ENCODE measurements at places on chromosomes 13 and 19.

GRCh38 chr13:75838366-75839005 lies 202.4 kb downstream of the LMO7 start:
- no peak for DNase-seq

- no peak for DNase-seq
These were observed 13.7 kb upstream of the SCEL start for GRCh38 chr13:77521595-77522367.

GRCh38 chr13:100231176-100231575 lies 142.3 kb downstream of the PCCA start:
- DNase-seq, result no peak

GRCh38 chr13:47175172-47175866 lies 278.5 kb upstream of the HTR2A start:
- DNase-seq, result peak; percentile 56

DNA sequence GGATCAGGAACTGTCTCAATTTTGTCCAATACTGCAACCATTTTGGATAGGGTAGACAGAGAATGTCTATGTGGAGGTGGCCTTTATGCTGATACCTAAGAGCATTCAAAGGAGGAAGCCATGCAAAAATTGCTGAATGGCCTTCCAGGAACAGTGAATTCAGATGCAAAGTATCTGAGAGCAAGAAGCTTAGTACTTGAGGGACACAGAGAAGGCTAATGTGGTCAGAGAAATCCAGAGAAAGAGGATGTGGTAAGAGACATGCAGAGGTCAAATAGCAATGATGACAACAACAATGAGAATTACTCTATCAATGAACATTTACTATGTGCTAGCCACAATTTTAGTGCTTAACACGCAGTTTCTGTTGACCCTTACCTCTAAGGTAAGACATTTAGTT lies 785.6 kb upstream of the KLHL1 start:
- peak; percentile 67 for DNase-seq

GRCh38 chr19:38717855-38718254 lies 26.4 kb downstream of the CAPN12 start:
- DNase-seq, result no peak

DNA sequence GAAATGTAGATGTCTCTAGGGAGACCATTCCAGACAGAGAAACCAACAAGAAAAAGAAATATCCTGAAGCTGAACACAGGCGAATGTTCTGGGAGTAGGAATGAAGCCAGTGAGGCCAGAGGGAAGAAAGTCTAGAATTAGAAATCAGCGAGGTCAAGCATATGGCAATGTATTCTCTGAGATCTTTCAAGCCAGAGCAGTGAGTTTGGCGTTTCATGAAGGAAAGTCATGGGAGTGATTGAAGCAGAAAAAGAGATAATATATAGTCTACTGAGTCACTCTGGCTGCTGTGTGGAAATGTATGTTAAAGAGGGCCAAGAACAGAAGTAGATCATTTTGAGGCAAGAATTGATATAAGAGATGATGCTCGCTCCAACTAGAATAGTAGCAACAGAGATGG lies 576.0 kb downstream of the PCDH17 start:
- no peak for DNase-seq

GRCh38 chr19:29329460-29330134 lies 116.6 kb upstream of the UQCRFS1 start:
- peak; percentile 64 for DNase-seq

DNA sequence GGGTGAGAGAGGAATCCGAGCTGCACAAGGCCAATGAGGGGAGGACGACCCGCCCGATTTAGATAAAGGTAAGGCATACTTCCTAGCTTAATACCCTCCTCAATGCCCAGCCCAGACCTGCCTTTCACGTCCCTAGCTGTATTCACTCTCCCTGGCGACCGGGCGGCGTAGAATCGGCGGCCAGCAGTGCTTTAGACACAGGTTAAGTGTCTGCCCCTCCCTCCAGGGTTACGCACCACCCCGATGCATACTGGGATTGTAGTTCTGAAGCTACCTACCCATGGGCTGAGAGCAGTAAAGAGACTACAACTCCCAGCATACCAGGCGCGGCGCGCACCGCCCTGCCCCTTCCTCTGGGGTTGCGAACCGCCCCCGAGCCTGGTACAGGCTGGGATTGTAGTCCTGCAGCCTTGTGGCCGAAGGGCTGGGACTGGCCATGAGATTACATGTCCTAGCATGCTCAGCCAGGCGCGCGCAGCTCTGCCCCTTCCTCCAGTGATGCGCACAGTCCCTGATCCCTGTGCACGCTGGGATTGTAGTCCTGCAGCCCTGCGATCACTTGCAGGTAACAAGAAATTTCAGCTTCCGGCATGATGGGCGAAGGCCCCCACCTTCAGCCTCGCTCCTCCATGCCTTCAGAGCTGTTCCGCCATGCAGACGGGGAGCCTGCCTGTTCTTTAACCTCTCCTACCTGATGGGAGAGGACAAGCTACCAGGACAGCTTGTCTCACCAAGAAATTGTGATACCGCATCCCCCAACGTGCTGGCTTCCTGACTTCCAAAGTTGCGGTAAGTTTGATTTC lies 43.5 kb upstream of the ZNF14 start:
- peak; percentile 97 for DNase-seq

GRCh38 chr13:41520660-41521630 lies 63.6 kb downstream of the RGCC start:
- DNase-seq, result peak; percentile 27

DNA sequence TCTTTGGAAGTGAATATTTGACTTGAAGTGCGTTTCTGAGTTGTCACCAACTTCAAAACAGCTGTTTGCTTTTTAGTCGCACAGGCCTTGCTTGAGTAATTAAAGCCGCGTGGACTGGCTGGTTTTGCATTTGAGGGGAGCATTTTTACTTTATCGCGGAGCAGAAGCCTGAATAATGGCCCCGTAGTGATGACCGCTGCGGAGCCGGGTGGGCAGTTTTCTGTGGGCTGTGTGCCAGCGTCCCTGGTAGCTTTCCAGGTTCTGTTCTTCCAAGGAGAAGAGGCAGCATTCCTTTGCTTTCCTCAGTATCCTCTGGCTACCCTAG lies 1.1 kb downstream of the NAA16 start:
- peak; percentile 55 for DNase-seq

GRCh38 chr13:65416784-65417183 lies 1813.4 kb downstream of the PCDH9 start:
- no peak for DNase-seq

- peak; percentile 64 for DNase-seq
These were observed 47.4 kb upstream of the TMTC4 start for GRCh38 chr13:100721885-100722512.

DNA sequence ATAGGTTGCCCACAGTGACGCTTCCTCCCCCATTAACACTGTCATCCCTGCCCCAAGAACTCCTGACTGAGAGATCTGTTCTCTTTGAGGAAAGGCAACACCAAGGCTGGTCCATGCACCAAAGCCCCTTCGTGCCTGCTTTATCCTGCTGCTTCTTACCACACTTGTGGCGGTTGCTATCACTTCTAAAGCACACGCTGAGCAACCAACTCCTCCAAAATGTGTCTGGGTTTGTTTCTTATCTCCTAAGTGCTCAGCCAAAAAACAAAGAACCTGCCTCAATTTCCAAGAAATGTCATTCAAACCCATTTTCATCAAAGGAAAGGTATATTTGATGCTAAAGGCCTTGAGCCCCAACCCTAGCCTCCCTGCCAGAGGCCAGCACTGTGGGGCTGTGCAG lies 14.6 kb downstream of the ATP7B start:
- DNase-seq, result no peak

- no peak for DNase-seq
These were observed 147.8 kb downstream of the SUCLA2 start for GRCh38 chr13:47853236-47853635.

GRCh38 chr13:32645854-32646253 lies 59.6 kb downstream of the PDS5B start:
- peak; percentile 24 for DNase-seq

DNA sequence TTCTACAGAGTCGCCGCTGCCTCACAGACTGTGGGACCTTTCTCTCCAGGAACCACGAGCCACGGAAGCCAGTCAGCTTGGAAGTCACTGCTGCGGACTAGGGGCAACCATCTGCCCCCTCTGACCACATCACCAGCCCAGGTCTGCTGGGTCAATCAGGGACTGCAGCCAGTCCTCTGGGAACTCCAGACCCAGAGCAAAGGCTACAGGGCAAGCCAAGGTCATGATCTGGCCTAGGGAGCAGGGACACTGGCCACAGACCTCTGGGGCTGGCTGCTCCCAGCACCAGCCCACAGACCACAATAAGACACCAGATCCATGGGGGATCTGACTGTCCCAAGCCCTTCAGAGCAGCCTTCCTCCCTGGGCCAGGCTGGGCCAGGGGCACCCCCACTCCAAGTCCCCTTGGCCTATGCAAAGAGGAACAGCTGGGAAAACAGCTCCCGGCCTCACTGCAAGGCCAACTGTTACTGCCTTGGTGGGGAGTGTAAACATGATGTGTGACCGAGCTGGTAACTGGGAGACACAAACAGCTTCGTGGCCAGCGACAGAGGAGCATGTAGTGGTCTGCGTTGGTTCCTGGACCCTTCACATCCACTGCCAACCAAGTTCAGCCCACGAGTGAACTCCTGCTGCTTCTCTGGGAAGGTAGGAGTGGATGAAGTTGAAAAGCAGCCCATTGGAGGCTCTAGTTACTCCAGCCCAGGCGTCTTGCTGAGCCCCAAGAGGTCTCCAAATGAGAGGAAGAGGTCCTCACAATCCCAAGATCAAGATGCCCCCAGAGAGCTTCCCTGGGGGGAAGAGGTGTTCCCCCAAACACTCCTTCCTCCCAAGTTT lies 1.5 kb downstream of the AKT2 start:
- DNase-seq, result no peak

- DNase-seq, result peak; percentile 51
These were observed 109.5 kb downstream of the TBC1D4 start for GRCh38 chr13:75372517-75372916.

DNA sequence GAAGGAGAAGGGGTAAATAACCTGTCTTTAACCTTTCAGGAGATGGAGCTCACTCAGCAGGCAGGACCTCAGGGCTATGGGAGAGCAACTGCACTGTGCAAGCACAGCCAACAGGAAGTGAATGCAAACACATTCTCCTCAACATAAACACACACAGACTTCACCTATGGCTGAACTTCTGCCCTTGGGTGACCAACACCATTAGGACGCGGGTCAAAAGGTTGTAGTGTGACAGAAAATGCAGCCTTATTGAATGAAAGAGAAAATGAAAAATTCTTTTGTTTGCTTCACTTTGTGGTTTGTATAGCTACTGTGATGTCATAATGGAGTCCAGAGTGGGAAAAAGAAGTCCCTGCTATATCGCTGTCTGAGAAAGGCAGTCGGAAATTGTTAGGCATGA lies 323.0 kb downstream of the NDFIP2 start:
- no peak for DNase-seq

DNA sequence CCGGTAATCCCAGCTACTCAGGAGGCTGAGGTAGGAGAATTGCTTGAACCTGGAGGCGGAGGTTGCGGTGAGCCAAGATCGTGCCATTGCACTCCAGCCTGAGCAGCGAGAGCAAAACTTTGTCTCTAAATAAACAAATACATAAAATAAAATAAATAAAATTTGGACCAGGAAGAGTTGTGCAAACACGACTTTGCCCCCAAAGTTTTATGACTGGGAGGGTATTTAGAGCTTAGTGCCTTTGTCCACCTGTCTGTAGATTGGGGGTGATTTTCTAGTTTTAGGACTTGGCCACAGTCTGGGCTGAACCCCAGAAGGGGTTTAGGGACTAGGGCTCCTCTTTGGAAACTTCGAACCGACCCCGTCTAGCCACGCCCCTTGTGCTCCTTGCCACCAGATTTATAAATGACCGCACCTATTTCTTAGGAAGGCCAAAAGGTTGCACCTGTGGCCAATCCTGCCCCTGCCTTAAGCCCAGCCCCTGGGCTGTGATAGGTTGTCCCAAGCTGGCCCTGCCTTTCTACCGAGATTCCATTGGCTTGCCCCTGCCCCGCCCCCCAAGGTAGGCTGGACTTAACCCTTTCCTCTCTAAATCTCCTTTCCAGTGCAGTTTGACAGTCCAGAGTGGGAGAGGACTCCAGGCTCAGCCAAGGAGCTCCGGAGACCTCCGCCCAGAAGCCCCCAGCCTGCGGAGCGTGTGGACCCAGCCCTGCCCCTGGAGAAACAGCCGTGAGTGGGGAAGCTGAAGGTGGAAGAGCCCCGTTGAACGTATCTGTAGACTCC lies 5.3 kb downstream of the SHD start:
- DNase-seq, result peak; percentile 22

GRCh38 chr13:32956595-32956933 lies 59.7 kb upstream of the KL start:
- DNase-seq, result no peak

DNA sequence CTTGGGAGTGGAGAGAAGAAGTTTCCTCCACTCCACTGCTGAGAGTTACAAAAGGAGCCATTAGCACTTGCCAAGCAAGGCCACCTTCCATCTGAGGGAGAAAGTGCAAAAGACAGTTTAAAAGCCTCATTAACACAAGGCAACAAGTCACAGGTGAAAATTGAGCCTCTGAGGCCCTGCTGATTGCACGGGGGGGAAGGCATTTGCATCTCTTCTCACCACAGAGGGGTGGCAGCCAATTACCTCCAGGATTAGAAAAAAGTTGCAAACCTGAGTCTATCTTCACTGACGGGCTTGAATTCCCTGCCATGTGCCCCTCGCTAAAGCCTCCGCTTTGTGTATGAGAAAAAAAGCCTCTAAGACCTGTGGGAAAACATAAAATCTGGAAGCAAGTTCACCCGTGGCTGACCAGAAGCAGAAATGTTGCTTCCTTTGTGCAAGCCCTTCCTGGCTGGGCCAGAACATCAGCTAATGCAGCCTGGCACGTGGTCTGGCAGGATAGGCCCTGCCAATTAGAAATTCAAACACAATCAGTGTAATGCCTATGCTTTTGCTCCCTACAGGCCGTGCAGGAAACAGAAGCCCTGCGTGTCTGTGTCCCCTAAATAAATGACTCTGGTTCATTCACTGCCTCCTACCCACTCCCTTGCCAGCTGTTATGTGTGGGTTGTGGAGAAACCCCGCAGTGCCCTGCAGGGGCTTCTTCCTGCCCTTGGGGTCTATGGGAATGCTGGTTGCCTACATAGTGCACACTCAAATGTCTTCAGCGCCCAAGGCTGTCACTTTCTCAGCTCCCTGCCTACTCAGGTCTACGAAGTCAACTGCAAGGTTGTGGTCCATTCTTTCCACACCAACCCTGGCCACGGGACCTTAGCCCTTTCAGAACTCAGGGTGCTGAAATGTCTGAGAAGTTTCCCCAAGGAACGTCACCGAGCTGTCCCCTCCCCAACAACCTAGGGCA lies 150.2 kb downstream of the UQCRFS1 start:
- DNase-seq, result no peak

- no peak for DNase-seq
These were observed 288.0 kb upstream of the TMTC4 start for GRCh38 chr13:100962585-100962984.

- no peak for DNase-seq
These were observed 41.4 kb downstream of the COL4A2 start for GRCh38 chr13:110348309-110349105.

GRCh38 chr13:32629866-32630265 lies 43.6 kb downstream of the PDS5B start:
- no peak for DNase-seq

GRCh38 chr19:55912916-55913315 lies 19.2 kb downstream of the NLRP13 start:
- no peak for DNase-seq

- no peak for DNase-seq
These were observed 683 bp upstream of the DIRAS1 start for GRCh38 chr19:2721570-2722540.

- peak; percentile 6 for DNase-seq
These were observed 401 bp upstream of the ZNF765 start for GRCh38 chr19:53394522-53394973.
